ENCODE measurements at places on chromosomes 5 and 9. TPM values are rescaled to one million over a fixed set of nuclear protein-coding genes. Genes with fewer than 3 reads are reported as not detected.

Gene QRFP
- polyA plus RNA-seq = 0.33 TPM

Gene TRPM6
- 0.08 TPM for polyA plus RNA-seq

Gene C9orf40
- 6.2 TPM for polyA plus RNA-seq

Gene MARCHF11
- not detected for polyA plus RNA-seq

Gene SPINK6
- polyA plus RNA-seq = not detected

Gene TMEM215
- polyA plus RNA-seq = 0.54 TPM

Gene IL31RA
- 0.94 TPM for polyA plus RNA-seq

Gene SLC6A3
- polyA plus RNA-seq = not detected

Gene KLHL3
- polyA plus RNA-seq = 4.4 TPM

Gene CARD9
- 0.82 TPM for polyA plus RNA-seq

Gene STPG3
- 0.18 TPM for polyA plus RNA-seq

Gene PCDHB13
- 2.4 TPM for polyA plus RNA-seq

Gene SLC6A19
- not detected for polyA plus RNA-seq

Gene FGFR4
- 178 TPM for polyA plus RNA-seq

Gene SLC34A1
- not detected for polyA plus RNA-seq

Gene FAM221B
- polyA plus RNA-seq = 0.18 TPM
